ENCODE measurements at places on chromosomes 11 and 22.

DNA sequence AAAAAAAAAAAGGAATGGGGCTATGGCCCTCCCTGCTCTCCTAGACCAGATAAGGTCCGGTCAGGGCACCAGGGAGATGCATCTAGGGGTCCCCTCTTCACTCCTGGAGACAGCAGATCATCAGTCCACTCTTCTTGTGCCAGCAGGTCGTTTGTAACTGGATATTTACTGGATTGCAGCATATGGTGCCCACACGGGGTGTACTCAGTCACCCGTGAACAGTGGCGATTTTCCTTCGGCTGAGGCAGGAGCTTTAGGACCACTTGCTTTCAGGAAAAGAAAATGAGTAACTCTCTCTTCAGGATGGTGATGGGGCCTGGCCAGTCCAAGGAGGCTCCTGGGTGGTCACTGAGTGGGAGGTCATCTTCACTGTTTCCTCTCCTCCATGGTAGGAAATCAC, 38.3 kb upstream of the RAB1B start:
- H3K4me3 ChIP-seq: no peak overlapping the region
- peaks cover 3% of the 10 kb centered on the region for H3K4me1 ChIP-seq
- peaks cover 13% of the 10 kb centered on the region for H3K36me3 ChIP-seq
- DNase-seq: no peak
- H3K27me3 ChIP-seq: no peaks in the 10 kb centered on the region
- no peak overlapping the region for H3K27ac ChIP-seq

- H3K4me3 ChIP-seq: peak overlapping the region; percentile 85
- peak overlapping the region; percentile 86 for H3K27ac ChIP-seq
- H3K27me3 ChIP-seq: no peaks in the 10 kb centered on the region
- no peak for DNase-seq
- peaks cover 4% of the 10 kb centered on the region for H3K4me1 ChIP-seq
- H3K36me3 ChIP-seq: peaks cover 3% of the 10 kb centered on the region
These were observed 349 bp downstream of the TSSC4 start for GRCh38 chr11:2400762-2401435.

DNA sequence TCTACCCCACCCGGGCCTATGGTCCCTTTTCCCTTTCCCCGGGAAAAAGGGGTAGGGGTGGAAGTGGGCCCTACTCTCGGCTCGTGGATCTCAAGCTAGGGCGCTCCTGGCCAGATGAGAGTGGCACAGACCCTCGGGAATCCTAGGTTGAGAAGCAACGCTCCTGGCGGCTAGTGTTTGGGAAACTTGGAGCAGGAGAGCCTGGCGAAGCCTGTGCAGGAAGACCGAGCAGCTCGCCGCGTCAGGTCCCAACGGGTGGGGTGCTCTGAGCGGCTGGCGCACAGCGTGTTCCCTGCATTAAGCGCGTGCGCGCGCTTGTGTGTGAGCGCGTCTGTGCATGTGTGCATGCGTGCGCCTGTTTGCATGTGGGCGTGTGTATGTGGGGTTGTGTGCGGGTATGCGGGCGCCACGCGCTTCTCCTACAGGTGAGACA, 7.1 kb upstream of the FLI1 start:
- H3K4me1 ChIP-seq: peaks cover 26% of the 10 kb centered on the region
- no peak overlapping the region for H3K27ac ChIP-seq
- DNase-seq: no peak
- peaks cover 95% of the 10 kb centered on the region for H3K27me3 ChIP-seq

- H3K4me1 ChIP-seq: peaks cover 4% of the 10 kb centered on the region
- H3K27me3 ChIP-seq: peaks cover 9% of the 10 kb centered on the region
- no peak for DNase-seq
- H3K27ac ChIP-seq: no peak overlapping the region
- H3K4me3 ChIP-seq: no peak overlapping the region
- peaks cover 4% of the 10 kb centered on the region for H3K36me3 ChIP-seq
These were observed 6.2 kb downstream of the SMTNL1 start for GRCh38 chr11:57543593-57543992.

DNA sequence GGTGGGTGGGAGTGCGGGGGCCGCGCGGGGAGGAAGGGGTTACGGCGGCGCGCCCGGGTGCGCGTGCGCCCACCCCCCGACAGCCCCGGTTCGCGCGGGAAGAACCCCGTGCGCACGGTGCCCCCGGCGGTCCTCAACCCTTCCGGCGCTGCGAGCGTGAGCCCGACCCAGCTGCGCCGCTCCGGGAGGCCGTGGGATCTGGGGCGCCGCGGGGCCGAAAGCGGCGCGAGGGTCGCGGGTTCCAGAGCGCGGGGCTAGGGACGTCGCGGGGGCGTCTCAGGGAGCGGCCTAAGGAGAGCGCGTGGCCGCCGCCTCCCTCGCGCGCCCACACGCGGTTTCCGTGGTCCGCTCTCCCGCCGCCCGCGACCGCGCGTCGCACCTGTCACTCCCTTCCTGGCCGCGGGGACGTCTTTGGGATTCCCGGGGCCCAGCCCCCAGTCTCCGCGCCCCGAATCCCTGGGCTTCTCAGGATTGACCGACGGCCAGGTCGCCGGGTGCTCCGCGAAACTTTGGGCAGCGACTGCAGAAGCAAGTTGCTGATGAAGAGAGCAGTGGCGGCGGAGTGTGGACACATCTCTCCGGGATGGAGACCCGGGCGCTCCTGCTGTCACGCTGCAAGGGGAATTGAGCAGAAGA, 582 bp downstream of the SREBF2 start:
- peak overlapping the region; percentile 96 for H3K27ac ChIP-seq
- peaks cover 22% of the 10 kb centered on the region for H3K4me1 ChIP-seq
- peak overlapping the region; percentile 98 for H3K4me3 ChIP-seq
- peaks cover 14% of the 10 kb centered on the region for H3K36me3 ChIP-seq
- peak; percentile 35 for DNase-seq

GRCh38 chr11:62105667-62106191, 18.1 kb upstream of the INCENP start:
- H3K27me3 ChIP-seq: peaks cover 13% of the 10 kb centered on the region
- H3K27ac ChIP-seq: no peak overlapping the region
- H3K4me1 ChIP-seq: no peaks in the 10 kb centered on the region
- no peak for DNase-seq
- no peak overlapping the region for H3K4me3 ChIP-seq
- H3K36me3 ChIP-seq: no peaks in the 10 kb centered on the region

GRCh38 chr11:59862252-59862651, 4.0 kb downstream of the TCN1 start:
- no peak overlapping the region for H3K4me3 ChIP-seq
- no peaks in the 10 kb centered on the region for H3K27me3 ChIP-seq
- DNase-seq: no peak
- no peak overlapping the region for H3K27ac ChIP-seq
- H3K36me3 ChIP-seq: peaks cover 1% of the 10 kb centered on the region

DNA sequence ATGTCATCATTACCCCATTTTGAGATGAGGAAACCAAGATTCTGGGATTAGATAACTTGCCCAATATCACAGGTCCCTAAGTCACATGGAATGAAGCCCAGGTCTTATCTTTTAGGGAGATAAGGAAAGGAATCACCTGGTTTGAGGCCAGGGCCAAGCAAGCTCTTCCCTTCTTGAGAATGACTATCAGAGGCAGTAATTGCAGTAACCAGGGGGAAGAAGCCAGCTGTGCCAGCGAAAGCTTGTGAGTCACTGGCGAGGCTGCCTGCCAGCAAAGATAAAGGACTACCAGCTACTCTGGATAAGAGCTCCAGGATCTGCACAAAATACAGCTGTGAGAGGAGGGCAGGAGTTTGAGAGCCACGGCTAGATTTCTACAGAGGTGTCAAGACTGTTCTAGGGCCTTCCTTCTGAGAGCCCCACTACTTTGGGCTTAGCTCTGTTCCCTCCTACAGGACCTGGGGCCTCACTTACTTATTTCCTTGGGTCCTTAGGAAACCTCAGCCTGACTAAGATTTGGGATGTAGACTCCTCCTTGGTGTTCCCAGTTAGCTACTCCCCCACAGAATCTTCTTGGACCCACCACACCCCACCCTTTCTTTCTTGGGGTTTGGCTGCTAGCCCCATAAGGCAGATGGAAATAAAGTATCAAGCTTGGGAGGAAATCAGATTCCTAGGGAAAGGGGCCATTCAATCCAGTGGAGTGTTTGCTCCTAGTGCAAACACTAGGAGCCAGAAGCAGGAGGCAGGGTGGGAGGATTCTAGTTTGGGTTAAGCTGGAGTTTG, 9.7 kb upstream of the CCKBR start:
- no peaks in the 10 kb centered on the region for H3K4me1 ChIP-seq
- no peak overlapping the region for H3K4me3 ChIP-seq

DNA sequence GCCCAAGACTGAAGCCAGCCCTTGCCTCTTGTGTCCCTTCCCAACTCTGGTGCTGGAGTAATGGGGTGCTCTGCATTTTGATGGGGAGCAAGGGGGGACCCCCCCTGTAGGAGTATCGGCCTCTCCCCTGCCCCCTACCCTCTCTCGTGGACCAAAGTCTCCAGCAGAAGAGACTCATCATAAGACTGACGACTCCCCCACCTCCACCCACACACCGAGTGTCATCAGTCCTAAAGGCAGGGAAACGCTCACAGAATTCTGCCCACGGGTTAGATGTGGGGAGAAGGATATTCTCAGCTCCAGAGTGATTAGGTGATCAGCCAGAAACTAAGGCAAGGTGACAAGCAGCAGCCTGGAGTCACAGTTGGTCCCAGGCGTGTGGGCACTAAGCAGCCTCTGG, 38.8 kb downstream of the PPP2R1B start:
- no peak overlapping the region for H3K4me3 ChIP-seq
- peaks cover 16% of the 10 kb centered on the region for H3K36me3 ChIP-seq
- no peaks in the 10 kb centered on the region for H3K27me3 ChIP-seq
- H3K27ac ChIP-seq: peak overlapping the region; percentile 93
- peaks cover 47% of the 10 kb centered on the region for H3K4me1 ChIP-seq

- no peak overlapping the region for H3K27ac ChIP-seq
- H3K36me3 ChIP-seq: peaks cover 2% of the 10 kb centered on the region
- no peak overlapping the region for H3K4me3 ChIP-seq
- no peak for DNase-seq
These were observed 35.4 kb downstream of the LARGE1 start for GRCh38 chr22:33884829-33885228.

GRCh38 chr11:73989156-73989555, 6.5 kb upstream of the UCP2 start:
- no peak for DNase-seq
- H3K4me3 ChIP-seq: no peak overlapping the region
- no peaks in the 10 kb centered on the region for H3K36me3 ChIP-seq
- peaks cover under 1% of the 10 kb centered on the region for H3K4me1 ChIP-seq
- no peaks in the 10 kb centered on the region for H3K27me3 ChIP-seq

DNA sequence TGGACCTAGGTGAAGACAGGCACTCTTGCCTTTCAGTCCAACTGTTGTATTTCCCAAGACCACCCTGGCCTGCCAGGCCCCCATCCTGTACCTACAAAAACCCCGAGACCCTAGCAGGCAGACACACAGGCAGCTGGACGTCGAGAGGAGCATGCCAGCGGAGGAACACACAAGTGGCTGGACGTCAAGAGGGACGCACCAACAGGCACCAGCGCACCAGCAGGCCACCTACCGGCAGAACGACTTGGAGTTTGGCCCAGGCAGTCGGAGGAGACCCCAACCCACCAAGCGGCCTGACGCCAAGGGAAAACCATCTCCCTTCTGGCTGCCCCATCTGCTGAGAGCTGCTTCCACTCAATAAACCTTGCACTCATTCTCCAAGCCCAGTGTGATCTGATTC, 1883.4 kb upstream of the RAG2 start:
- no peak overlapping the region for H3K27ac ChIP-seq
- H3K4me1 ChIP-seq: no peaks in the 10 kb centered on the region
- H3K4me3 ChIP-seq: no peak overlapping the region
- H3K36me3 ChIP-seq: no peaks in the 10 kb centered on the region
- H3K27me3 ChIP-seq: no peaks in the 10 kb centered on the region

DNA sequence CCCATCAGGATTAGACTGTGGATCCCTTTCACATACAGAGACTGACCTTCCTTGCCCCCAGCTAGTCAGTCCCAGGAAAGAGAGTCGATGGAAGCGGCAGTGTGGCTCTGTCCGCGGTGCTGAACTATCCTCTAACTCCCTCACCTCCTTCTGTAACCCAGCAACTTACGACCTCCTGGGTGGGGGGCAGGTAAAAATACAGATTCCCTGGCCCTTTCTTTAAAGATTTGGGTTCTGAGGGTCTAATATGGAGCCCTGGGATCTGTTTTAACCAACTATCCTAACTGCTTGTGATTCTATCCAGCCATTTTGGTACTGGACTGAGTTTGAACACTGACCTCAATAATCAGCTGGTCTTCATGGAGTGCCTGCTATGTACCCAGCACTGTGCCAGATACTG, 23.2 kb downstream of the MFNG start:
- no peaks in the 10 kb centered on the region for H3K36me3 ChIP-seq
- H3K27ac ChIP-seq: no peak overlapping the region
- peaks cover 27% of the 10 kb centered on the region for H3K27me3 ChIP-seq
- peak; percentile 47 for DNase-seq
- H3K4me1 ChIP-seq: no peaks in the 10 kb centered on the region

DNA sequence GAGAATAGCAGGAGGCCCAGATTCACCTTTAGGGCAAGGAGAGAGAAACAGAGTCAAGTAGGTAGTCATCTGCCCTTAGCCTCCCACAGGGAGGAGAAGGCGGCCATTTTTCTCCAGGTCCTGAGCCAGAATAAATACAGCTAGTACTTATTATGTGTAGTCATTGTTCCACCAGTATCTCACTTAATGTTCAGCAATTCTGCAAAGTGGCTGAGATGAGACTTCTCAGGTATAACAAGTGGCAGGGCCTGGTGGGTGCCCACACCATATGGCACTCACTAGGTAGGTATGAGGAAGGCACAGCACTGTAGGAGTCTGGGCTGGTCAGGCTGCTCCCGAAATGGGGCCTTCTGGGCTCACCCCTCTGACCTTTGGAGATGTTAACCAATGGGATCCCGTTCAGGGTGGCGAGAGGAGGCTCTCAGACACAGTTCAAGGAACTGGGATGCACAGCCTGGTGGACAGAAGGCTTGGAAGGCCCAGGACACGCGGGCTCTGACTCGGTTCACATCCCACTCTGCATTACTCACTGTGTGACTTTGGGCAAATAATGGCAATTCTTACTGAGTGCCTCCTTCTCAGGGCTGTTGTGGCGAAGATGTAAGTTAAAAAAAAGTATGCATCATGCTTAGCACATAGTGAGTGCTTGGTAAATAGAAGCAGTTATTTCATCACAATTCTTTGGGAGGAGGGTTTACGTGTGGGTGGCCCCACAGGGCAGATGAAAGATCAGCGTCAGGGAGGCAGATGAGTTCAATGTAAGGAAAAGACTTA, 25.1 kb downstream of the RTN4RL2 start:
- no peak for DNase-seq
- no peak overlapping the region for H3K27ac ChIP-seq
- H3K4me3 ChIP-seq: no peak overlapping the region
- peaks cover 18% of the 10 kb centered on the region for H3K36me3 ChIP-seq

GRCh38 chr11:8028766-8029165, 41.6 kb downstream of the EIF3F start:
- H3K27ac ChIP-seq: no peak overlapping the region
- H3K4me3 ChIP-seq: no peak overlapping the region
- peaks cover 30% of the 10 kb centered on the region for H3K27me3 ChIP-seq
- no peak for DNase-seq
